ENCODE measurements at places on chromosomes 3 and 15.

- no peak for DNase-seq
Observed at GRCh38 chr15:85499371-85499887, 119.0 kb downstream of the AKAP13 start.

GRCh38 chr3:100089812-100090668, 24.3 kb downstream of the FILIP1L start:
- DNase-seq, result no peak

- DNase-seq, result no peak
Observed at GRCh38 chr15:50057905-50058639, 61.0 kb downstream of the ATP8B4 start.

GRCh38 chr3:38274864-38275649, 7.0 kb upstream of the SLC22A14 start:
- DNase-seq, result no peak

Data from AG04449 (cell line).